Activated CD4-positive, alpha-beta memory T cell treated with anti-CD3 and anti-CD28 coated beads, Interleukin-2, amount 10 ng/mL, durations not matched to agents 7 days and 5 days (primary cell): ENCODE measurements at places on chromosomes 7 and 10.

- H3K4me1 ChIP-seq = no peaks in the 10 kb centered on the region
- H3K27ac ChIP-seq = no peak overlapping the region
- no peaks in the 10 kb centered on the region for H3K36me3 ChIP-seq
- H3K4me3 ChIP-seq = no peak overlapping the region
- H3K27me3 ChIP-seq = peaks cover 10% of the 10 kb centered on the region
Observed at GRCh38 chr10:113047963-113048781, 98.1 kb downstream of the TCF7L2 start.

- no peak for DNase-seq
- H3K4me3 ChIP-seq = no peak overlapping the region
- peaks cover 34% of the 10 kb centered on the region for H3K36me3 ChIP-seq
- H3K4me1 ChIP-seq = peaks cover 53% of the 10 kb centered on the region
- no peak overlapping the region for H3K27ac ChIP-seq
Observed at GRCh38 chr7:121385800-121386179, 10.3 kb downstream of the FAM3C start.

GRCh38 chr7:2655870-2656614, 24.3 kb downstream of the TTYH3 start:
- H3K4me1 ChIP-seq = no peaks in the 10 kb centered on the region
- H3K4me3 ChIP-seq = no peak overlapping the region
- no peaks in the 10 kb centered on the region for H3K36me3 ChIP-seq

- no peaks in the 10 kb centered on the region for H3K4me1 ChIP-seq
- no peak for DNase-seq
- no peaks in the 10 kb centered on the region for H3K36me3 ChIP-seq
- H3K27me3 ChIP-seq = peaks cover under 1% of the 10 kb centered on the region
Observed at GRCh38 chr7:131244259-131244852, 83.3 kb upstream of the MKLN1 start.

DNA sequence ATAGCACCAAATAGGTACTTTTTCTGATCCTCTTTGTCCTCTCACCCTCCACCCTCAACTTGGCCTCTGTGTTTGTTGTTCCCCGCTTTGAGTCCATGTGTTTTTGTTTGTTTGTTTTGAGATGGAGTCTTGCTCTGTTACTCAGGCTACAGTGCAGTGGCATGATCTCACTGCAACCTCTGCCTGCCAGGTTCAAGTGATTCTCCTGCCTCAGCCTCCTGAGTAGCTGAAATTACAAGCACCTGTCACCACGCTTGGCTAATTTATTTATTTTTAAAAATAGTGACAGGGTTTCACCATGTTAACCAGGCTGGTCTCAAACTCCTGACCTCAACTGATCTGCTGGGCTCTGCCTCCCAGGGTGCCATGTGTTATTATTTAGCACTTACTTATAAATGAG, 5.3 kb downstream of the ZNF273 start:
- no peaks in the 10 kb centered on the region for H3K27me3 ChIP-seq
- H3K4me1 ChIP-seq = peaks cover 38% of the 10 kb centered on the region
- no peak for DNase-seq
- H3K4me3 ChIP-seq = no peak overlapping the region
- no peak overlapping the region for H3K27ac ChIP-seq

DNA sequence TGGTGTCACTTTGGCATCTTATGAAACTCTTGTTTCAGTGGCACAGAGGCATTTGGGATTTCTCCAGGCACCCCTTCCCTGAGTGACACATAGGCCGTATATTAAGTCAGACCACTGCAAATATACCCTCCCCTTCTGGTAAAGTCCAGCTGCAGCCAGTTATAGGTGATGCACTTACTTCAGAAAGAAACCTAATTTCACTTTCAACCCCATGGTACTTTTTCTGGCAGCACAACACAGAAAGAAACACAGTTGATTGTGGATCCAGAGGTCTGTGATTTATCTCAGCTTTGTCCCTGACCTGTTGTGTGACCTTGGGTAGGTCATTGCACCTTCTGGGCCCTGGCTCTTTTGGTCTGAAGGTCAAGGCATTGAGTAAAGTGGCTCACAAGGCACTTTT, 173.2 kb downstream of the BUB3 start:
- H3K36me3 ChIP-seq = no peaks in the 10 kb centered on the region
- no peak for DNase-seq
- no peak overlapping the region for H3K27ac ChIP-seq

GRCh38 chr10:94011296-94011695, 17.6 kb downstream of the PLCE1 start:
- no peaks in the 10 kb centered on the region for H3K36me3 ChIP-seq
- H3K4me1 ChIP-seq = no peaks in the 10 kb centered on the region
- H3K27ac ChIP-seq = no peak overlapping the region
- H3K4me3 ChIP-seq = no peak overlapping the region
- DNase-seq = no peak

- H3K27ac ChIP-seq = no peak overlapping the region
- no peaks in the 10 kb centered on the region for H3K27me3 ChIP-seq
- H3K4me3 ChIP-seq = no peak overlapping the region
- DNase-seq = no peak
Observed at GRCh38 chr10:126247446-126247975, 140.8 kb downstream of the ADAM12 start.
